Glutamatergic neuron (in vitro differentiated cells): ENCODE measurements at places on chromosomes 1 and 21. TPM values are rescaled to one million over a fixed set of nuclear protein-coding genes. Genes with fewer than 3 reads are reported as not detected.

Gene KLHDC9
- total RNA-seq, result 10.9 TPM

Gene NUP210L
- 0.10 TPM for total RNA-seq

Gene SPOCD1
- 0.74 TPM for total RNA-seq

Gene CHRNB2
- 44.9 TPM for total RNA-seq

Gene FHAD1
- total RNA-seq, result not detected

Gene G0S2
- total RNA-seq, result 2.5 TPM

Gene CHI3L1
- not detected for total RNA-seq

GRCh38 chr1:29831500-29832117 lies 595.3 kb downstream of the PTPRU start:
- peaks cover 30% of the 10 kb centered on the region for H3K4me1 ChIP-seq
- peaks cover 8% of the 10 kb centered on the region for H3K27me3 ChIP-seq
- no peaks in the 10 kb centered on the region for H3K36me3 ChIP-seq
- no peak for DNase-seq

DNA sequence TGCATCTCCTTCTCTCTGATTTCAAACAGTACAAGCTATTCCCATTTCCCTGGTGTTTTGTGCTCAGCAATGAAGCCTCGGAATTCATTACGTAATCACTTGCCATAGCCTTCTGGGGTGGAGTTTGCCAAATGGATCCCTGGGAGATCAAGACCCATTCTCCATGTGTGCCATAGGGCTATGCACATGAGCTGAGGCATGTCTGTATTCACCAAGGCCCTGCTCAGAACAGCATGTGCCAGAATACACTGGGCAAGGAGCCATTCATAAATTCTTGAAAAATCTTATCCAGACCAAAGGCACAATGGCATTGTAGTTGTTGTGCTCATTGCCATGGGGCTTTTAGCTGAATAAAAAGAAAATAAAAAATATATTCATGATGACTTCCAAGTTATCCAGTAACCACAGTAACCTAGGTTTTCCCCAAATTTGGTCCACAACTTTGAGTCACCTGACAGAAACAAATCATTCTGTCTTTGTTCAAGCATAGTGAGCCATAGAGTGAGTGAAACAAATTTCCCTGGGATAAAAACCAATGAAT lies 53.0 kb downstream of the CRB1 start:
- no peak for DNase-seq
- H3K4me1 ChIP-seq, result no peaks in the 10 kb centered on the region
- no peaks in the 10 kb centered on the region for H3K27me3 ChIP-seq
- no peak overlapping the region for H3K4me3 ChIP-seq

DNA sequence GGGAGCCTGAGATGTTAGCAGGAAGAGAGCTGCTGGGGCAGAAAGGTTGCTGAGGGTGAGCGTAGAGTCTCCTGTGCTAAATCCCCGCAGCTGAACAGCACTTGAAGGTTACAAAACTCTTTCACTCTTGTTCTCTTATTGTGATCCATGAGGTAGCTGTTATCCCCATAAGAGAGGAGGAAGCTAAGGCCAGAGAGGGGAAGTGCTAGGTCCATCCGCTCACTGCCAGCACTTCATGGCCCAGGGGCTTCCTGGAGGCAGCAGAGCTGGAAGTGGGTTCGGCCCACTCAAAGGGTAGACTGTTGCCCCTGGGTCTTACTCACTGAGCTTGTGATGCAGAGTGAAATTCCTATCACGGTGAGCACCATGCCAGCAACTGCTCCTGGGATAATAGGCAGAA lies 5.6 kb downstream of the TMEM234 start:
- DNase-seq, result no peak
- H3K27me3 ChIP-seq, result peaks cover 3% of the 10 kb centered on the region
- H3K36me3 ChIP-seq, result peaks cover 7% of the 10 kb centered on the region
- peaks cover 2% of the 10 kb centered on the region for H3K4me1 ChIP-seq

DNA sequence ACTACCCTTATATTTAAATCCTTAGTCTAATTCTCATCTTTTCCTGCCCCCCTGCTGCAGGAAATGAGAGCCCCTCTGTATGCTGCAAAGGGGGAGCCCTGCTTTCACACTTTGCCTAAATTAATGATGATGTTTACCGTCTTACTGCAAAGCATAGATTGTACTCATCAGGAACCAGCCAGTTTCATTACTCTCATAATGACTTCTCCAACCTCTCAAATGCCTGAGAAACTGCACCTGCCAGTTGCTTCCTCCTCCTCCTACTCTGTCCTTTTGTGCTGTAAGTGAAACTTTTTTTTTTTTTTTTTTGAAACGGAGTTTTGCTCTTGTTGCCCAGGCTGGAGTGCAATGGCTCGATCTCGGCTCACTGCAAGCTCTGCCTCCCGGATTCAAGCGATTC lies 101.7 kb downstream of the ADSS2 start:
- no peaks in the 10 kb centered on the region for H3K4me1 ChIP-seq
- H3K36me3 ChIP-seq, result no peaks in the 10 kb centered on the region
- no peaks in the 10 kb centered on the region for H3K27me3 ChIP-seq
- no peak overlapping the region for H3K27ac ChIP-seq

- H3K27me3 ChIP-seq, result peaks cover 7% of the 10 kb centered on the region
- no peaks in the 10 kb centered on the region for H3K36me3 ChIP-seq
- no peak overlapping the region for H3K4me3 ChIP-seq
- no peak overlapping the region for H3K27ac ChIP-seq
- no peak for DNase-seq
- H3K4me1 ChIP-seq, result peaks cover 4% of the 10 kb centered on the region
These were observed 13.4 kb upstream of the S100A10 start for GRCh38 chr1:152007047-152007446.

DNA sequence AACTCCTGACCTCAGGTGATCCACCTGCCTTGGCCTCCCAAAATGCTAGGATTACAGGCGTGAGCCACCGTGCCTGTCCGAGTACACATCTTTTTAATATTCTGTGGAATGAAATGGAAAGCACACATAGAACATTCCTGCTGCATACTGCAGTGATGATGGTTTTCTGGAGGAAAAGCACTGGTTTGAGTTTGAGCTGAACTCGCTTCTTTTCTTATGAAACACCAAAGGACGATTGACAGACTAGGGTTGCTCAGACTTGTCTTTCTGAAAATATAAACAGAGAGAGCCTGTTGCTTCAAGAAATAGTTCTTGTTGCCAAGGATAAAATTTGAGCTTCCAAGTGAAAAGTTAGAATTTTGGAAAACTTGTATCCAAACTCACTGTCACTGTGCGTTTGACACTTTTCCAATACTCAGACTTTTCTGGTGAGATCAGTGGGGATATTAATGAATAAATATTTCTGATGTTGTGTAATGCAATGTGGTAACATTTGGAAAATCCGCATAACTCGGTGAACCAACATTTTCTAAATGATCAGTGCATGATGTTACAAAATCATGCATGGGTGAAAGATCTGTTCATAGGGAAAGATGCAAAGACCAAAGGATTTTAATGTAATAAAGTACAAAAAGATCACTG lies 15.0 kb upstream of the ERMAP start:
- H3K27ac ChIP-seq, result no peak overlapping the region
- H3K36me3 ChIP-seq, result peaks cover 10% of the 10 kb centered on the region
- no peaks in the 10 kb centered on the region for H3K27me3 ChIP-seq
- DNase-seq, result no peak

GRCh38 chr1:17139637-17140036 lies 20.4 kb upstream of the PADI2 start:
- H3K4me1 ChIP-seq, result no peaks in the 10 kb centered on the region
- no peak overlapping the region for H3K4me3 ChIP-seq
- no peak overlapping the region for H3K27ac ChIP-seq
- H3K36me3 ChIP-seq, result no peaks in the 10 kb centered on the region
- peaks cover 2% of the 10 kb centered on the region for H3K27me3 ChIP-seq

GRCh38 chr1:205950280-205950679 lies 7.0 kb upstream of the SLC26A9 start:
- H3K27me3 ChIP-seq, result peaks cover 8% of the 10 kb centered on the region
- H3K36me3 ChIP-seq, result no peaks in the 10 kb centered on the region
- no peak for DNase-seq
- H3K27ac ChIP-seq, result no peak overlapping the region
- H3K4me3 ChIP-seq, result no peak overlapping the region
- peaks cover 7% of the 10 kb centered on the region for H3K4me1 ChIP-seq

DNA sequence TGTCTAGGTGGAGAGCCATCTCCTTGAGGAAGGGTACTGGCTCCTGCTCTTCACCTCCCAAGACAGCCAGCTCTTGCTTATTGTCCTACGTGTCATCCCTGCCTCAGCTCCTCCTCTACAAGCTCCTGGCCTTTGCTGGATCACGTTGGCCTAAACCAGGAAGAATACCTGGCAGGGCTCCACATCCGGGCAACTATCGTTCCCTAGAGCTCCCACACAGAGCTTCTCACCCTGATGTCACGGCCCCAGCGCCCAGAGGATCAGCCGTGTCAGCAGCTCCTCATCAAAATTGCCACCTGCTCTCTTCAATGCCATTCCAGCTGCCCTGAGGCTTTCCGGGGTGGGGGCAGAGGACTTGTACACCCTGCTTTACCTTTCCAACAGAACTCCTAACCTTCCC lies 1.9 kb upstream of the TPM3 start:
- H3K36me3 ChIP-seq, result peaks cover 4% of the 10 kb centered on the region
- DNase-seq, result no peak
- H3K4me1 ChIP-seq, result peaks cover 3% of the 10 kb centered on the region
- H3K27me3 ChIP-seq, result peaks cover 10% of the 10 kb centered on the region
- no peak overlapping the region for H3K27ac ChIP-seq
- no peak overlapping the region for H3K4me3 ChIP-seq

GRCh38 chr1:180301135-180301742 lies 71.2 kb downstream of the LHX4 start:
- H3K4me3 ChIP-seq, result no peak overlapping the region
- no peak for DNase-seq
- peaks cover 17% of the 10 kb centered on the region for H3K4me1 ChIP-seq
- H3K36me3 ChIP-seq, result no peaks in the 10 kb centered on the region
- no peaks in the 10 kb centered on the region for H3K27me3 ChIP-seq
- H3K27ac ChIP-seq, result no peak overlapping the region

DNA sequence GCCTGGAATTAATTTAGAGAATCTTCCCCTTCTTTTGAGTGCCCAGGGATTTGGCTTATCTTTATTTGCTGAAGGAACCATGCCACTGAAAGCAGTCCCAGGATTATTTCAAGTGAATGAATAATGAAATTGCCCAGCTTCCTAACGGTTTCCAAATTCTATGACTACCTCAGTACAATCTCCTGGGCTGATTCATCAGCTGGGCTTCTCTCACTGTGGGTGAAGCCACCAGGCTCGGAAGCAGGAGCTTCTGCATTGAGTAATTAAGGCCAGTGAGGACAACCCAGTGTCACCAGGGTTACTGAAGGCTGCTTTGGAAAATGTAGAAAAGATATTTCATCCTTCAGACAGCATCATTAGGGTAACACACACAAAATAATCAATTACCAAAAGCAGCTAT lies 169.8 kb downstream of the DAB1 start:
- no peaks in the 10 kb centered on the region for H3K36me3 ChIP-seq
- no peak overlapping the region for H3K27ac ChIP-seq

DNA sequence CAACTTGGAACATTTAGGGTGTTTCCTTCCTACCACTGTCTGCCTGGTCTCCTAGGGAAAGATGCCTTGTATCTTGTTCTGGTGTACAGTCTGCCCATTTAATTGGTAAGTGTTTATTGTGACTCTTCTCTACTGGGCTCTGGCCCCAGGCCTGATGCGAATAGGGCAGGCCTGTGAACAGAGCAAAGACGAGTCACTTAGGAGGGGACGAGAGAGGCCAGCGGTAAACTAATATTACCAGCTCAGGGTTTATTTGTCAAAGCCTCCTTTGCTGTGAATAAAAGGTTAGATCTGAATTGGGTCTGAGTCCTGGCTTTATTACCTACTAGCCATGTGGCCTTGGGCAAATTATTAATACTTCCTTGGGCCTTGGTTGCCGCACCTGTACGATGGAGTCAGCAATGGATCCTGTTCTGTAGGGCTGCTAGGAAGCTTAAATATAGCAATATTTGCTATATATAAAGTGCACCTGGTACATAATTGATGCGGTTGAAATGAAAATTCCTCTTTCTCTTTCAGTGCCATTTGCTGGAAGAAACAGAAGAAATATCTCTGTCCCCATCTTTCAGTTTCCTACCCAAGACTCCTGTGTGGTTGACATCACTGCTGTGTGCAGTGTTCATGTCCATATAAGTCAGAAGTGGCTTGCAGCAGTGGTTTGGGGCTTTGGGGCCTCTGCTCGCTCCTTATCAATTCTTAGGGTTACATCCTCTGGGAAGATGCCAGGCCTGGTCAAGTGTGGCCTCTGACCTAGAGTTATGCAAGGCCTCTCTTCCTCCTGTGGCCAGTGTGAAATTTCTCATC lies 32.4 kb downstream of the MAPKAPK2 start:
- no peaks in the 10 kb centered on the region for H3K36me3 ChIP-seq
- H3K4me1 ChIP-seq, result peaks cover 39% of the 10 kb centered on the region
- peaks cover 3% of the 10 kb centered on the region for H3K27me3 ChIP-seq
- no peak overlapping the region for H3K4me3 ChIP-seq
- no peak overlapping the region for H3K27ac ChIP-seq
- DNase-seq, result no peak

DNA sequence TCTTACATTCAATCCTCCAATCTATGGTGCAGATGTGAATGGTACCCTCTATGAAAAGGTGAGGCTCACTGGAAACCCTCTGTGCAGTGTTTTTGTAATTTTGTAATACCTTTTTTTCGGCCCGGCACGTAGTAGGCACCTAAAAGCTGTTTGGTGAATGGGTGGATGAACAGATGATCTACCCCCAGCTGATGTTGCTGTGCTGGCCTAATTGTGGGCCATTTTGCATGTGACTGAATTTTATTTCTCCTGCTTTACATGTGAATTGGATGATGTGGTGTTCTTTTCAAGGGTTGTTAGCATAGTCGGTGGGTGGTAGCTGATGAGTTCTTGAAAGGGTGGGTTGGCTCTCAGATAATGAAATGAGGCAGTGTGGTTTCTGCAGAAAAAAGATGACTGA lies 10.4 kb downstream of the KDM4A start:
- no peak overlapping the region for H3K4me3 ChIP-seq
- H3K4me1 ChIP-seq, result no peaks in the 10 kb centered on the region
- H3K36me3 ChIP-seq, result no peaks in the 10 kb centered on the region

DNA sequence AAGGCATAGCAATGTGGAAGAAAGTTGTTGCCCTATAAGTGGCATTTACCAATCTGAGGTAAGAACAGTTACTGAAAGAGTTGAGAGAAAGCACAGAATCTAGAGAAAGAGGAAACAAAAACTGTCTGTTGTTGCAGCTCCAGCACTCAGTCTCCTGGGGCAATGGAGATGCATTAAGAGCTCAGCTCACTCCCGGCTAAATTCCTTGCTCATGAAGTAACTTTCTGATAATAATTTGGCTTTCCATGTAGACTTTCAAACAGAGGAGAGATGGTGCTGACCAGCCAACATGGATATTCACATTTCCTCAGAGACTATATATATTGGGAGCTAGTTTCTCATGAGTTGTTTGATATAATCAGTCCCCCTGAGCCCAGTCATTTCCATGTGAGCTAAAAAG lies 135.3 kb downstream of the GDAP2 start:
- DNase-seq, result no peak
- H3K4me3 ChIP-seq, result peak overlapping the region; percentile 31
- peak overlapping the region; percentile 86 for H3K27ac ChIP-seq
- H3K4me1 ChIP-seq, result peaks cover 23% of the 10 kb centered on the region

DNA sequence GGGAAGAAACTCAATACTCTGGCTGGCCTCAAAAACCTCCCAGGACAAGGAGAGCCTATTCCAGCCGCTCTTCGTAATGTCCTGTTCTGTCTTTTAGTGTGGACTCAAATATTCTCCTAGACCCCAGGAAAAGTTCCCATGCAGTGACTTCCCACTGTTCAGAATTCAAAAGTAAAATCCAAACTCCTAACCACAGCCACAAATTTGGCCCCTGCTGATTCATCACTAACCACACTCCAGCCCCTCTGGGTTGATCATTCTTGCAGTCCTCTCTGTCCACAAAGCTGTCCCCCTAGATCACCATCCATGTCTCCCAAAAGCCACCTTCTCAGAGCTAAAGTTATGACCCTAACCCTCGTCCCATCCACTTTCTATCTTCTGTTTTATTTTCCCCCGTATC lies 5.1 kb downstream of the CTNNBIP1 start:
- DNase-seq, result no peak
- no peak overlapping the region for H3K4me3 ChIP-seq
- peaks cover 7% of the 10 kb centered on the region for H3K27me3 ChIP-seq
- H3K36me3 ChIP-seq, result no peaks in the 10 kb centered on the region
- no peak overlapping the region for H3K27ac ChIP-seq
